ENCODE measurements at places on chromosomes 3 and 15.

GRCh38 chr3:187706971-187707370 lies 4.6 kb upstream of the RTP2 start:
- peak; percentile 61 for DNase-seq

DNA sequence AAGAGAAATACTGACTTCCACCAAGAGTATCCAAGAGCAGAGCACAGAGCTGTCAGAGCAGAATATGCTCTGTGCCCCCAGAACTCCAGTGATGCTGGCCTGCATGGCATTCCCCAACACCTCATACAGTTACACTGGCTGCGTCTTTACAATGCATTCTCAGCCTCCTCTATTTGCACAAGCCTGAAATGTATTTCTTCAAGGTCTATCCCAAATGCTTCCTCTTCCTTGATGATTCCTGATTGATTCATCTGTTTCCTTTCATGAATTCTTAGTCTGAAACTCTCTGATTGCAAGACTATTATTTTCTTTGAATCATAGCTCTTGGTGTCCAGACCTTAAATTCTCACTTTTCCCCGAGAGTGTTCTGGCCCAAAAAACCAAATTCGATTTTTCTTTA lies 664.7 kb downstream of the MECOM start:
- no peak for DNase-seq

DNA sequence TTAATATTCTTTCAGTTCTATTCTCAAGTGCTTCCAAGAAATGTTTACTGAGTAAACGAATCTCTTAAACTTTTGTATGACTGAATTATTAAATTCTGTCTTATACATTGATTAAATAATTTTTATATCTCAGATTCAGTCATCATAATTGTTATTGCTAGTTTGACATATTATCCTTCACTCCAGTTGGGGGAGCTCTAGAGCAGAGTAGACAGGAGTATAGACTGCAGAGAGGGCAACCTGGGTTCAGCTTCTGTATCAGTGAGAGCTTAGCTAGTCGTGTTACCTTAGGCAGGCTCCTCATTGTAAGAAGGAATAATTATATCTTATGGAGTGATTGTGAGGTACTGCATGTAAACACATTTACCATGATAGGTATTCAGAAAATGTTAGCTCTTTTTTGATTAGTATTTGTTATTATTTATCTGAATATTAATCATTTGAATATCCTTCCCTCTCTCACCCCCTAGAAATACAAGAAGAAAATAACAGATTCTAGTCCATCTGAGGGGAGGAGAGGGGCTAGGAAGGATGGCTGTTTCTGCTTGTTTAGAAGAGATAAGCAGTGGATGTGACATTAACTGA lies 31.0 kb upstream of the ZCWPW2 start:
- peak; percentile 77 for DNase-seq

DNA sequence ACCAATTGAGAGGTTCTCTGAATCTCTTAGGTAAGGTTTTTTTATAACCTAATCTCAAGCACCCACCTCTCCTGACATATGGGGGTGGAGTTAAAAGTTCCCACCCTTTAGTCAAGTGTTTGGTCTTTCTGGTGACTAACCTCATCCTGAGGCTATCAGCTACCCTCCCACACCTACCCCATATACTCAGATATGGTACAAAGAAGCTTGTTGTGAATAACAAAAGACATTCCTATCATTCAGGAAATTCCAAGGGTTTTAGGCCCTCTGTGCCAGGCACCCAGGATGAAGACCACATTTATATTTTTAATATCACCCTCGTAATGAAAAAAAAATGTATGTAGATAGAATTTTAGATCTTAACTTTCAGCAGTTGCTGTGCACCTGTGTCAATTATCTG lies 9.0 kb downstream of the CHMP2B start:
- DNase-seq = no peak

GRCh38 chr3:42276141-42277132 lies 10.5 kb upstream of the CCK start:
- no peak for DNase-seq

DNA sequence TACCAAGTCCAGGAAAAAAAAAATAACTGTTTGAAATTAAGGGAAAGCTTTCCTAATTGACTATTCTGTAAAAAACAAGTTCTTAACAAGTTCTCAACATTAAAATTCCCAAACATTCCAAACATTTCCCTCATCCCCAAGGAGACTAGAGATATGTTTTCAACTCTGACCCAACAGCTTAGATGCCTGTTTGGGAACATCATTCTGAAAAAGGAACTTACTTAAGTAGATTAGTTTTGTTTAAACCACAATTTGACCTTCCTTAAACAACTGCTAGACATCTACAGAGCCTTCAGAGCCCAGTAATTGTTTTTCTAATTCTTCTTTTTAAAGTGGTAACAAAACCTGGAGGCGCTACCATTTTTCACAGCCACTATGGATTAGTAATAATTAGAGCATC lies 12.8 kb downstream of the UBR1 start:
- peak; percentile 4 for DNase-seq

- no peak for DNase-seq
Measured at GRCh38 chr3:187855131-187855530, 109.9 kb upstream of the BCL6 start.

DNA sequence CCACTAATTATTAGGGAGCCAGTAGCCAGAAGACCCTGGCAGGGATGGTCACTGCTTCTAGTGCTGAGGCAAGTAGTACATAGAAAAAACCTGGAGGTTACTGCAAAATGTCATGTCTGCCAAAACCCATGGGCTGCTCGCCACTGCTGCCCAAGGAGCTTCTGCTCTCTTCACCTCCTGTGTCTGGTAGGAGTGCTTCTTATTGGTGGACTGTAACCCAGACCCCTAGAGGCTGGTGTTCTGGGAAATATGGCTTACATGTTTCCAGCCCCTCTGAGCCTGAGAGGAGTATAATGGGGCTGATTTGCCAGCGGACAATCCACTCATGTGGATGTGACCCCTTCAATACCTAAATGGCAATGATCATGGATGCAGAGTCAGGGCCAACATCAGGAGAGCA lies 286.4 kb downstream of the EPHB1 start:
- DNase-seq = no peak

DNA sequence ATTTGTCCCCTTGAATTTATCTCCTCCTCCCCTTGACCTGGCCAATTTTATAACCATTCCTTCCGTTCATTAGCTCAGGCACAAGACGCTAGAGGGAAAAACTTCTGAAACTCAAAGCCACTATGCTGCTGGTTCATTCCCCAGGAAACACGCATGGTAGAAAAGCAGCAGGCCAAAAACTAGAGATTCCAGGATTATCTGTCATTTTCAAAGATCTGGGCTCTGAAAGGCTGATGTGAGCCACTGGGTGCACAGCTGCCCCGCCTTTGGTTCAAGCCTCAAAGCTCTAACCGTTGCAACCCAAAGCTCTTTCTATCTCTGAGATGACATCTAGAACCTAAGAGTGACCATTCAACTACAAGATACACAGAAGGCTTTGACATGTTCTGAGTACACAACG lies 6.1 kb downstream of the ANP32A start:
- no peak for DNase-seq

GRCh38 chr3:115217292-115217677 lies 70.2 kb upstream of the ZBTB20 start:
- DNase-seq = no peak

DNA sequence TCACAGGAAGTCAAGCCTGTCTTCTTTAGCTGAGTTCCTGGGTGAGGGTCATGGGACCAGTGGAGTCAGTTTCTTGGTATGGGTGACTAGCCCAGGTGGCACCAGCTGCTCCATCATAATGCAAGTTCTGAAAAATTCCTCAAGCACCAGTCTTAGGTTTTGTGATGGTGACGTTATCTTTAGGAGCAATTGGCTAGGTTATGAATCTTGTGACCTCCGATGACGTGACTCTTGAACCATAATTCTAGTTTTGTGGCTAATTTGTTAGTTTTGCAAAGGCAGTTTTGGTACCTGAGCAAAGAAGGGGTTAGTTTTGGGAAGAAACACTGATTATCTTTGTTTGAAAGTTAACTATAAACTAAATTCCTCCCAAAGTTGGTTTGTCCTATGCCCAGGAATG lies 608.4 kb downstream of the VGLL3 start:
- DNase-seq = no peak

DNA sequence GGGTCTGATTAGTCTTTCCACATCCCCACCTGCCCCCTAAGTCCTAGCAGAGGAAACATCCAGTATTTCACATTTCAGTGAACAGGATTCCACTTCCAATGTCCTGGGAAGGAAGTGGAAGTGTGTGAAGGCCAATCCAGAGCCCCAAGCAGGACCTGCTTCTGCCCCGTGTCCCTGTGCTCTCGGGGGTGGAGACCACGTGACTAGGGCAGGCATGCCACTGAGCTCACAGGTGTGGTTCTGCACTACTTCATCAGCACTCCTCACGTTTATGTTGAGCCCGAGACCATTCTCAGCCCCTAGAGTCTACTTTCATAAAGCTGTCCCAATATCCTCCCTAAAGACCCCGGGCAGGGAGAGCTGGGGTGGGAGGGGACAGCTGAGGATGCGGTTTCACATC lies 84.3 kb downstream of the RAB11A start:
- DNase-seq = no peak

- DNase-seq = no peak
Measured at GRCh38 chr3:38229036-38229435, 36.6 kb upstream of the SLC22A13 start.

DNA sequence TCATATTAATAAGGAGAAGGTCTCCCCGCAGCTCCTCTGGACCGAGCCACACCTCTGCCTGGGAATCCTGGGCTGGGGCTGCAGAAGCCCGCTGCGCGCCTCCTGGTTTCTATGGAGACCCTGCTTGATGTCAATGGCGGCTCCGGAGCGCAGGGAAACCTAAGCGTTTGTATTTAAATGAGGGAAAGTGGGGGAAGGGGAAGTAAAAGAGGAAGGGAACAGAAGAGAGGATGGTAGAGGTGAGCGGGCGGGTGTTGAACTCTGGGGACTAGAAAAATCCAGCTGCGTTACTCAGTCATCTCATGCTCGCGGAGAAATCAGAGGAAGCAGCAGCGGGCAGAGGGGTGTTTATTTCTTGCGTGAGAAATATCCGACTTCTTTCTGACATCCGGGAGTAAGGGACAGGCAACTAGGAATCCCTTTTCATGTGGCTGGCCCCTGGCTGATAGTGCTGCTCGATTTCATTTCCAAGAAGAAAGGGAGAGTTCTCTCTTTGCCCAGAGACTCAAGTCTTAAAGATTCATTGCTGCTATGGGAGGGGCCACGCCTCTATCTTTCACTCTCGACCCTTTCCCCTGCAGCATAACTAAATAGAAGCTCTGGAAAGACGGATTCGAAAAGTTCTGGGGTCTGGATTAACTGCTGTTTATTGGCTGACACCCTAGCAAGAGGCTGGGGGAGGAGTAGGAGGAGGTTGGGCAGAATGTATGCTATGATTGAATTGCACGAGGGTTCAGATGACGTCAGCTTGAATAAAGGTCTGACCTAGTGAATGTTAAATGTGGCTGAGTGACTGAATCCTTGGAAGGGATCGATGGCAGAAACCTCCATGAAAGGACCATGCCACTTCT lies 110.5 kb upstream of the GAP43 start:
- no peak for DNase-seq

DNA sequence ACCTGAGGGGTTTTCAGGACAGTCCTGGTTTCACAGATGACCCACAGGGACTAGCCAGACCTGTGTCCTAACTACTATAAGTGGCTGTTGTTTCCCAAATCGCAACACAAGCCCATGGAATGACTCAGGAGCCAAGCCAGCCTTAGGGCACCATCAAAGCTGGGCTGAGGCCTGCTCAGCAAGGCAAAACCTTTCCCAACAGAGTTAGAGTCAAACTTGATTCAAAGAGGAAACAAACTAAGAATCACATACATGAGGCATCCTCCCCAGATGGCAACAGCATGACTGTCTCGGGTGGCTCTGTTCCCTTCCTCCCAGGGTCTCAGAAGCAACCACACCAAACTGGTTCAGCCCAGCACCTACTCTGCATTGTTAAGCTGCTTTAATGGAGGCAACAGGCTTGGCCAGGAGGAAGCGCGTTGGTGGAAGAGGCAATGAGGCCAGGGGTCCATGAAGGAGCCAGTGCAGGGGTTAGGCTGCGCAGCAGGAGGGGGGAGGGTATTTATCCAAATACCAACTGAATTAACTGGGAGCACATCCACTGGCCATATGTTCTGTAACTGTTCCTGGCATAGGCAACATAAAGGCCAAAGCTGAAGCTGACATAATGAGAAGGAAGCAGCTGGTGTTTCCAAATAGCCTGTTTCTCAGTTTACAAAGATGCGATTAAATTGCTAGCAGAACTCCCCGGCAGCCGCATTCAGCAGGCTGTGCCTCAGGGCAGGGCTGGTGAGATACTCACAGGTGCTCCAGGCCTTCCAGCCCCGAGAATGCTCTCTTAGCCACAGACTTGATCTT lies 102.4 kb downstream of the LRIG1 start:
- DNase-seq = no peak

GRCh38 chr3:45690336-45691035 lies 1.3 kb downstream of the SACM1L start:
- DNase-seq = peak; percentile 51

Measured in Kasumi-1 (cell line).